COR-L47 (cell line): ENCODE measurements at places on chromosomes 7 and 10.

- DNase-seq: no peak
Measured at GRCh38 chr7:46972205-46972604, 609.7 kb downstream of the TNS3 start.

DNA sequence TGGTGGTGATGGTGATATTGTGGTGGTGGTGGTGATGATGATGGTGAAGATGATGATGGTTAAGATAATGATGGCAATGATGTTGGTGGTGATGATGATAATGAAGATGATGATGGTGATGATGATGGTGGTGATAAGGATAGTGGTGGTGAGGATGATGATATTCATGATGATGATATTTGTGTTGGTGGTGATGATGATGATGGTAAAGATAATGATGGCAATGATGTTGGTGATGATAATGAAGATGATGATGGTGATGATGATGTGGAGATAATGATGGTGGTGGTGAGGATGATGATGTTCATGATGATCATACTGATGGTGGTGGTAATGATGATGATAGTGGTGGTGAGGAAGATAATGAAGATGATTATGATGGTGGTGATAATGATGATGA, 30.7 kb upstream of the SDK1 start:
- DNase-seq: no peak

DNA sequence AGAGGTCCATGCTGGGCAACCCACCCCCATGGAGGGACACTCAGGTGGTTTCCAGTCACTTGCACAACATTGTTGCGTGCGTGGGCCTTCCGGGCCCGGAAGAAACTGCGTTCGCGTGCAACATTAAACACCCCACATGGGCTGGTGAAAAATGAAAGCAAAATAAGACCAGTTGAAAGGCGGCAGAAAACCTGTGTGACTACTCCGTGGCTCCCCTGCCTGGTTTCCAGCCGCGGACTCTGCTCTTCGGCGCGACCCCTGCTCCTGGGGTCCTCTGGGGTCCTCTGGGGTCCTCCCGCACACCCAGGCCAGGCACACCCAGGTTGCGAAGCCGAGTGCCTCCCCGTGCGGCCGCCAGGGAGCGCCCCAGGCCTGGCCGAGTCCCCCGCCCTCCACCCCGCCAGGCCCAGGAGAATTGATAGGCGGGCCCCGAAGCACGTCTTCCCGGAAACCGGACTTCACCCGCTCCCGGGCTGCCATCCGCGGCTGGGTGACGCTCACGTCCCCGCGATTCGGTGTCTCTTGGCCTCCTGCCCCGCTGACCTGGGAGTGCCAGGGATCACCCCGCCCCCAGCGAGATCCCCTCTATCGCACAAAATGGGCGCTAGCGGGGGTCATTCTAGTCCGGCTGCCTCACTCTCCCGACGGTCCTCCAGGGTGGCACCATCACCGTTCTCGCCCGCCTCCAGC, 1.9 kb upstream of the SH2D4B start:
- peak; percentile 12 for DNase-seq

GRCh38 chr7:43648473-43649406, 65.8 kb downstream of the STK17A start:
- DNase-seq: no peak

GRCh38 chr7:48035301-48035966, at the start of gene C7orf57:
C7orf57 (plus strand) TSS chr7:48035543; CDS start chr7:48036309, 766 bp downstream.
- DNase-seq: peak; percentile 78

- no peak for DNase-seq
Measured at GRCh38 chr10:23521735-23522134, 82.9 kb downstream of the OTUD1 start.

- DNase-seq: no peak
Measured at GRCh38 chr10:70656489-70656888, 15.8 kb upstream of the ADAMTS14 start.

GRCh38 chr10:30997536-30998235, 34.0 kb downstream of the ZNF438 start:
- no peak for DNase-seq

DNA sequence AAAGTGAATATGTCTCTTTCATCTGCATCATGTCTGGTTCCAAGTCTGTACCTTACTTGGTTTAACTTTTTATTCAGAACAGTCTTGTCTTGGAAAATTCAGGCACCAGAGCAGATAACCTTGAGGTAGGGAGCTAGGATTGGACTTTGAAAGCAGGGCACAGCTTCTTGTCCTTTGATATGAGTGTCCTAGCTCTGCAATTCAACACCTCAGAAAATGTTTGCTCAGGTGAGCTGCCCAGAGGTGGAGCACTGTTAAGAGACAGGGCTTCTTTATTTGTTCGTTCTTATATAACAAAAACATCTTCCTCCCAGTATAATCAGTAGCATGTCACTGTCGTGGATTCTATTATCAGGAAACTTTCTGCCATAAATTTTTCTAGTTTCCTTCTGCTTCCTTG, 118.3 kb downstream of the LRRC4 start:
- DNase-seq: no peak

GRCh38 chr10:105857268-105858264, 1216.5 kb downstream of the SORCS3 start:
- no peak for DNase-seq

GRCh38 chr7:2564970-2565540, 6.3 kb downstream of the IQCE start:
- DNase-seq: no peak

DNA sequence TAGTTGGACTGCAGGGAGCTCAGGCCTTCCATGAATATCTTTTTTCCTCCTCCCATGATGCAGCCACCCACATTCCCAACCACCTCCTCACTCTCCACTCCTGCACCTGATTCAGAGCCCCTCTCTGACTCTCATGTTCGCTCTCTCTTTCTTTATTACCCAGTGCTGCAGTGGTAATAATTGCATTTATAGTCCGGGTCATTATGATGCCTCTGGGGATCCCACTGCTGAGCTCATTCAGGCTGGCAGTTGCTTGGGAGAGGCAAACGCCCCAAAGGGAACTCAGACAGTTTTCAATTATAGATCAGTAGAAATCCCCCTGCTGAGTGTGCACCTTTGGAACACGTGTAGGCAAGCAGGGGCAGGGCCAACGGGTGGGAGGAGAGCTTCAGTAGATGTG, 953.0 kb downstream of the GRID1 start:
- no peak for DNase-seq

GRCh38 chr7:112898432-112899290, 108.5 kb upstream of the TMEM168 start:
- peak; percentile 72 for DNase-seq

- DNase-seq: no peak
Measured at GRCh38 chr7:6623589-6624245, 8.3 kb downstream of the ZNF853 start.

- no peak for DNase-seq
Measured at GRCh38 chr10:101671453-101671852, 23.5 kb downstream of the FBXW4 start.
